Activated CD8-positive, alpha-beta memory T cell treated with anti-CD3 and anti-CD28 coated beads for 1 hour (primary cell): ENCODE measurements at places on chromosomes 3 and 15.

DNA sequence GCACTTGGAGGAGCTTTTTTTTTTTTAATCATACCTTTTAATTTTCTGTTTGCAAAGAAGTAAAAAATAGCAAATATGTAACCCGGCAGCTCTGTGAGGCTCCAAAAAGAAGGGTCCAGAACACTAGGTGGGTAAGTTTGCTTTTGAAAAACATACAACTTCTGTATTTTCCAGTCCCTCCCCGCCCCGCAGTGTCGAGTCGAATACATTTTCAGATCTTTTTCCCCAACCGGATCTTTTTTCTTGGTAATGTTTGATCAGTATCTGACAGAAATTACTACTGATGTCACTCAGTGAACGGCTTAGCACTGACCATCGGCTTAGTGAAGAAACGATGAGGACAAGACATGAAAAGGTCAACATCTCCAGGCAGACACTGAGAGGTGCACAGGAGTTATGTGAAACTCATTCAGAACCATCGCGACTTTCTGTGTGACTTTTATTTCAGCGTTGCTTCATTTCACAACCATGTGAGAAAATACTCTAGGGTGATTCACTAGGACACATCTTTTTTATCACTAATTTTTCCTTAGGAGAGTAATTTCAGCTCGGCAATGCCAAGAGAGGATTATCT lies 11.0 kb downstream of the ISL2 start:
- DNase-seq, result no peak

- no peak for DNase-seq
These were observed 136.7 kb downstream of the PLOD2 start for GRCh38 chr3:146024260-146024659.

GRCh38 chr3:48641396-48641795 lies 6.1 kb upstream of the SLC26A6 start:
- DNase-seq, result no peak

GRCh38 chr3:192212335-192212734 lies 515.0 kb downstream of the FGF12 start:
- no peak for DNase-seq

DNA sequence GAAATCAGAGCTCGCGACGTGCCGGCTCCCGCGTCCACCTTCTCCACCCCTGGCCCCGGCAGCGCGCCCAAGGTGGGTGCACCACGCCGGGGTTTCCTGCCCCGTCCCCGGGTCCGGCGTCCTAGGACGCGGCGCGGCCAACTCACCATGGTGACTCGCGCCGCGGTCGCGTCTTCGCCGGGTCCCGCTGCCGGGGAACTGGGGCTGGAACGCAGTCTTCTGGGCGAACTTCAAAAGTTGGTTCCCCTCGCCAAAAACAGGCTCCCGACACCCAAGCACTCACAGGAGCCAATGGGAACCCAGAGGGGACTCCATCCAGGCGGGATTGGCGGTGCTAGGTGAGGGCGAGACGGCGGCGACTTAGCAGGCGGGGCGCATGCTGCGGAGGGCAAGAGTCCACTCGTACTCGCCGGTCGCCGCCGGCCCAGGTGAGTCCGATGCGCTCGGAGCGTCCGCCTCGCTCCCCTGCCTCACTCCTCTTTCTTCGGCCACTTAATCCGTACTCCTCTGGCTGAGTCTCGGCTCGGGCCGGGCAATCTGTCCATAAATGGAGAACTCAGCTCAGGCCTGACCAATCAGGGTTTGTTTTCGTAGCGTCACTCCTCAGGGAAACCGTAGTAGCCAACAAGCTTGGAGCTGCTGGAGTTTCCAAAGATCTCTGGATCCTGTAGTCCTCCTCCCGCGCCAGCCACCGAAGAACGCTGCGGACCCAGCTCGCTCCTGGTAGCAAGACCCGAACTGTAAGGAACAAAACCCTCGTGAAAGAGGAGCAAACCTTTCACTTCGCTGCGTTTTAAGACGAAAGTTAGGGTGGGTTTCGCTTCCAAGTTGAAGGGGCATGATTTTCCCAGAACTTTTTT lies at the start of gene MYO1E:
Gene MYO1E, minus strand, starts transcription at position 520 of the 860 bp plus-strand sequence. Its CDS starts 371 bp downstream, at position 149.
- DNase-seq, result peak; percentile 4

DNA sequence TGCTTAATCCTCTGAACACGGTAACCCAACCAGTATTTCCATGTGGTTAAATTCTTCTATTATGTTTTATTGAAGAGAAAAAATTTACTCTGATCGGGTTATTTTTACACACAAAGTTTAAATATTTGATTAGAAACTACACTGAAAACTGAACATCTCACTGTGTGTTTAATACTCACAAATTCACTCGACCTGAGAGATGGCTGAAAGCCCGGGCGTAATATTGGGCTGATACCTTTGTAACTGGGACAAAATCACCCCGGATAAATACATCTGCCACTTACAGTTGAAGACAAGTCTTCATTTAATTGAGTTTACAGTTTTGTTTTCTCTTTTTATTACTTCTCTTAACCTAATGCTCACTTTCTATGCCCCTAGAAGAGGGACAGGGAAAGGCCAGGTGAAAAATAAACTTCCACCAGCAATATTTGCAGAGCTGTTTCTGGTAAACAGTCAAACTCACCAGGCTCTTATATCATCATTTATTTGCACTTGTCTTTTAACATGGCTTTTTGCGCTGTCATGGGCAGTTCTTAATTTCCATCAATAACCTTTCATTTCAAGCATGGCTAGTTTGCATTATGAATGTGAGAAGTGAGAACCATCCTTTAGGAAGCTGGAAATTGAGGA lies 145.6 kb upstream of the TMCO5A start:
- DNase-seq, result no peak

DNA sequence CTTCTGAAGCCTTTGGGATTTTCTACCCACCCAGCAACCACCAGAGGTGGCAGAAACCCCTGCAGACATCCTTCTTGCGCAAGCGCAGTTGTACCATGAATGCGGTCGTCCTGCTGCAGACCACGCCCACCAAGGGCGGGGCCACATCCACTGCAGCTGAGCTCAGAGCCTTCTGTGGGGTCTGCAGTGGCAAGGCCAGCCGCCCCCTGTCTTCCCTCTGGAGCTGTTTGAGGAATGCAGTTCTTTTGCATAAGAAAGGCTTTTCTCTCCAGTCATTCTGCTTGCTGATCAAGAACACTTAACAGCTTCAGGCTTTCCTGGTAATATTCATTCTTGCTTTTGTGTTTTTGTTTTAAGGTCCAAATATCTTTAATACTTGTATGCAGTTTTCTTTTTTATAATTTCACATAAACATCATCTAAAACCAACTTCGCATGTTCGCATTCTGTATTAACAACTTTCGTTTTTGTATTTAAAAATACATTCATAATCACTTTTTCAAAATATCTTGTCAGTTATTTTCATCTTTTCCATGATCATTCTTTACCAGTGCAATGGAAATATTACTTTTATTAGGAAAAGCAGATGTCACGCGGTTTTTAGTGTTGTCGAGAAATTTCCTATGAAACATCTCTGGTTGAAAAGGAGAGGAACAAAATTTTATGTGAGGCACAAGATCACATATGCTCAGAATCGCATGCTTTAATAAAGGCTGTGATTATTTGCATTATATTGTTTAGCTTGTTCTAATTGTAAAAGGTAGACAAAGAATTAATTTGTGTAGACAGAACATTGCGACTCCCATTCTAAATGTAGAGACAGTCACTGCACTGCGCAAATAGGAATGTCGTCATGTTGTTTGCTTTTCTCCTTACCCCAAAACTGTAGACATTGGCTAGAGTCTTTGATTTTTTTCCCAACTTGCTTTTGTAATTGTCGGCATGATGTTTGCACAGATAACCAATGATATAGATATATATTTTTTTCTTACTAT lies 98.1 kb upstream of the SNRPN start:
- DNase-seq, result no peak

- DNase-seq, result no peak
These were observed 187.0 kb upstream of the MLF1 start for GRCh38 chr3:158384019-158384418.

- no peak for DNase-seq
These were observed 177.5 kb downstream of the TLE3 start for GRCh38 chr15:69920221-69920620.

DNA sequence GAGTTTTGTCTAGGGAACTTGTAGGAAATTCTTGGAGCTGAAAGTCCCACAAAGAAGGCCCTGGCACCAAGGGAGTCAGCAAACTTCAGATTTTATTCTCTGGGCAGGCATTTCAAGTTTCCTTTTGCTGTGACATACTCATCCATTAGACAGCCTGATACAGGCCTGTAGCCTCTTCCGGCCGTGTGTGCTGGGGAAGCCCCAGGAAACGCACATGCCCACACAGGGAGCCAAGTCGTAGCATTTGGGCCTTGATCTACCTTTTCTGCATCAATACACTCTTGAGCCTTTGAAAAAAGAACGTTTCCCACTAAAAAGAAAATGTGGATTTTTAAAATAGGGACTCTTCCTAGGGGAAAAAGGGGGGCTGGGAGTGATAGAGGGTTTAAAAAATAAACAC lies 15.0 kb downstream of the TIGIT start:
- DNase-seq, result no peak

GRCh38 chr3:124453189-124453588 lies 277.1 kb upstream of the UMPS start:
- no peak for DNase-seq

GRCh38 chr3:152893647-152894046 lies 58.7 kb downstream of the P2RY1 start:
- DNase-seq, result no peak

DNA sequence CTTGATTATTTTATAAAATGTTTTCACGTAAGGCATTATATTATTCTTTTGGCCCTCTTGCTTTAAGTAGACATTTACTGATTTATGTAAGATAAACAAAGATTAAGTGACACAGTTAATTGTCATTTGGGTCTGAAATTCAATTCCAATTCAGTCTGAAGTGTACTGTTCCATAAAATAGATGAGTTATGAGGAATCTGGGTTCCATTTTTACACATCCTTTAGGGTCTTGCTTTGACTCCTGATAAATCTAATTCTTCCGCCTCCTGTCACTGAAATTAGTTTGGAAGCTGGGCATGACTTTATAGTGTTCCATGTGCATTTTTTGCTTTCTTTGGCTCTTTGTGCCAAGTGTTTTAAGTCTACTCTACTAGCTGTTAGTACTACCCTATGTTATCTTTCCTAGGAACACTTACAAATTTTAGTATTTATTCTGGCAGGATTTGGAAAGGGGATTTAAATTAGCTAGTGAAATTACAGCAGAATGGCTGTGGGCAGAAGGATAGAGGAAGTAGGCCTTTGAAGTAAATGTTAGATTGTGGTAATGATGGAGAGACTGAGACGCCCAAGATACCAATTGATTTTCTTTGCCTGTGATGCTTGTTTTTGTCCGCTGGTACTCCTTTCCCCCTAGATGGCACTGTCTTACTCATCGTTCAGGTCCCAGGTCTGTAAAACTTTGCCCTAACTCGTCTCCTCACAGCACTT lies 14.3 kb downstream of the ARL8B start:
- peak; percentile 5 for DNase-seq

DNA sequence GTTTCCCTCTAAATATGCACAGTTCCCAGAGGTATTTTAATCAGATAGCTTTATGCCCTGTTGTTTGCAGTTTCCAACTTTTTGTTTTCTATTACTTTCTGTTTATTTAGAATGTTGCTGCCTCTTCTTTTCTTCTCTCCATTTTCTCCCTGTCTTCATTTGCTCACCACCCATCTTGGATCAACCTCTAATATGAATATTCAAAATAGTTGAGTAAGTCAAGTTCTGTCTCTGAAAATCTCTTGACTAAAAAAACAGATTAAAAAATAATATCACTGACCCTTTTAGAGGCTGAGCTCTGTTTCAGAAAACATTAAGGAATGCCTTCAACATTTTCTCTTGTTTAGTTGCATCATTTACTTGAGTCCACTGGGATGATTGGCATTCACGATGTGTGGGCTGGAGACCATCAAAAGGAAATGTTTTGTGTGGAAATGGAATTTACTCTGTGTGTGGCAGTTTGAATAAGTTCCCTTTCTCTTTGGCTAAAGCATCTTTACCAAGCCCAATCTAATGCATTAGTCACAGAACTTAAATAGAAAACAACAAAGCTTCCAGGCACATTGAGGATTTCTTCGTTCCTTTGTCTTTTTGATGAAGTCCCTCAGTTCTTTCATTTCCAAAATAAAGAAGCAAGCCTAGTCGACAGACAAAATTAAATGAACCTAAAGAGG lies 633.9 kb upstream of the TGFBR2 start:
- DNase-seq, result no peak

- DNase-seq, result no peak
These were observed 7.0 kb downstream of the TRAK1 start for GRCh38 chr3:42098171-42098570.

GRCh38 chr15:72604794-72605193 lies 49.7 kb upstream of the GOLGA6B start:
- no peak for DNase-seq

GRCh38 chr3:52196977-52197376 lies 983 bp upstream of the ALAS1 start:
- DNase-seq, result no peak

DNA sequence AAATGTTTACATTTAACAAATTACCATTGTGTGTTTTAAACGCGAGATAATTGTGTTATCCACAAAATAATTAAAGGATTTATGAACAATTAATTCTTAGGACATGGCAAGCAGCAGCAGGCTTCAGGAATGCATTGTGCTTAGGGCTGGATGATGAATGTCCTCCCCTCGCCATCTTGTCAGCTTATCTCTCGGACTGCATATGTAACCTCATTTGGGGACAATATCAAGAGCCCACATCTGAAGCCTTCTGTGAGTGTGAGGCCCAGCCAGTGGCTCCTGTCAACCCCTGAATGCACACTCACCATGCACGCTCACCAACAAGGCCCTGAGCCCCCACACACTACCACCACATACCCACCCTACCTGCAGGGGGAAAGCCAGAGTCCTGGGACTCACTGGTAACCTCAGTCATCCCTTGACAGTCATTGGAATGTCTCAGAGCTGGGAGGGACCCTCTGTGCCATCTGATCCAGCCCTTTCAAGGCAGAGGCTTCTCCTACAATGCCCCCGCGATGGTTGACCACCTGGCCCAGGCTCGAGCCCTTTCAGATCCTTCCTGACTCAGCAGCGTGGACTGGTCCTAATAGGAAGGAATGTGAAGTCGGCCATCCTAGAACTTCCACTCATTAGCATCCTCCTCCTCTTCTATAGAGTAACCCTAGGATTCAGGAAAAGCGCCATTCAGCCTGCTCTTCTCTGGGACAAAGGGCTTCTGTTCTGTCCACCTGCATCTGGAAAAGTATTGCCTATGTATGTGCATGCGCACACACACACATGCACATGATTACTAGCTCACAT lies 38.2 kb downstream of the MRPL46 start:
- no peak for DNase-seq
